ENCODE measurements at places on chromosomes 7 and 10. TPM values are rescaled to one million over a fixed set of nuclear protein-coding genes. Genes with fewer than 3 reads are reported as not detected.

ZNF736 gene
- 6.8 TPM for total RNA-seq

CUBN gene
- total RNA-seq = 0.54 TPM

PDE1C gene
- 220 TPM for total RNA-seq

CALN1 gene
- not detected for total RNA-seq

GRID1 gene
- 3.0 TPM for total RNA-seq

ADCK2 gene
- 9.3 TPM for total RNA-seq

OR2A42 gene
- total RNA-seq = not detected

MSMB gene
- not detected for total RNA-seq

All from cardiac septum (tissue), 1 donor.